Fibroblast of skin of back (primary cell): ENCODE measurements at places on chromosomes 11 and 22.

GRCh38 chr22:29784451-29785361 is 17.5 kb downstream of the UQCR10 start:
- no peak for DNase-seq

DNA sequence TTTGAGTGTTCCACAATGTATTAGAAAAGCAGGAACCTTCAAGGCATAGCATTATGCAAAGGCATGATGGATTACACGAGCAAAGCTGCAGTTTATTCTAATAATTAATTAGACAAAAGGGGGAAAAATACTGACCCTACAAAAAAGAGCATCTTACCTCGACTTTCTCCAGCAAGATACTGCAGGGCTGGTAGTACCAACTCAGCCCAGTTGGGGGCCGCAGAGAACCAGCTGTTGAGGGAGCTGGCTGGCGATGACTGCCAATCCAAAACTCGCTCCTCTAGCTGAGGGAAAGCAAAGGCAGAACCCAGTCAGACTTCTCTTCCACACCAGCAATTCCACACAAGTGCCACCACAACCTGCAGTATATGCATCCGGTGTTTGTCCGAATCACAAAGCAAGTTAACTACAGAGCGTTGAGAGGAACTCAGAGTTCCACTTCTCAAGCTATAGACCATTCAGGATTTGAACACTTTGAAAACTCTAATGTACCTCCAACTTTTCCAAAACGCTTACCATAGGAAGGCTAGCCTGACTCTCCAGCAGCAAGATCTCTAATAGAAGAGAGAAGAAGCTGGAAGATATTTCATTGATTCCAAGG is 13.7 kb downstream of the NFRKB start:
- peak; percentile 24 for DNase-seq

- DNase-seq = no peak
Observed at GRCh38 chr11:126725521-126725920, 275.0 kb downstream of the KIRREL3 start.

DNA sequence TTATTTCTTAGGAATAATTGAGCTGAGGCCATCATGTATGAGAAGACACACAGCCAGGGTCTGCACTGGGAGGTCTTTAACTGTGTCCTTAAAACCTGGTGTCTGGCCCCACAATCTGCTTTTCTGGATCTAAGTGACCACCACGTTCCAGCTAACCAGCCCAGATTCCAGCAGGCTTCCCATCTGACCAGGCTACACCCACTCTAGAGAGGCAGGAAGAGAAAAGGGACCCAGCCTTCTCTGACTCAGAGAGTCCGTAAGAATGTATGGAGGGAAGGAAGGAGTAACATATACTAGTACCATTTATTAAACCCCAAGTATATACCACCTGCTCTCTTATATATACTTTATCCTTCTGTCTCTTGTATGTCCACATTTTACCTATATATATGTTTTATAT is 80.1 kb downstream of the LDLRAD3 start:
- DNase-seq = peak; percentile 64

GRCh38 chr11:17579451-17579850 is 32.4 kb downstream of the OTOG start:
- DNase-seq = no peak

DNA sequence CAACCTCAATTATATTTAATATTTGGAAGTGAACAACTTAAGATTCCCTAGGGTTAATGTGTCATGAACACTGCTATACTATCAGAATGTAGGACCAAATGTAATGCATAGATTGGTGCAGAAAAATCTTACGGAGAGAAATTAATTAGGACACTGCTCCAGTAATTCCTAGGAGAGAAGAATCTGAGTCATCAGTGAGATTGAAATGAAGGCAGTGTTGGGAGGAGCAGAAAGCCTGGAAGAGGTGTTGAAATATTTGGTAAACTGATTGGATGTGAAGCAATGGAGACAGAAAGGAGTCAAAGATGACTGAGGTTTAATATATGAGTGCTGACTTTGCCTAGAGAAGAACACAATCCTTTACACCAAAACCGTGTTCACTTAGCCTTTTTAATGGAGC is 836.0 kb downstream of the FAM181B start:
- DNase-seq = no peak

DNA sequence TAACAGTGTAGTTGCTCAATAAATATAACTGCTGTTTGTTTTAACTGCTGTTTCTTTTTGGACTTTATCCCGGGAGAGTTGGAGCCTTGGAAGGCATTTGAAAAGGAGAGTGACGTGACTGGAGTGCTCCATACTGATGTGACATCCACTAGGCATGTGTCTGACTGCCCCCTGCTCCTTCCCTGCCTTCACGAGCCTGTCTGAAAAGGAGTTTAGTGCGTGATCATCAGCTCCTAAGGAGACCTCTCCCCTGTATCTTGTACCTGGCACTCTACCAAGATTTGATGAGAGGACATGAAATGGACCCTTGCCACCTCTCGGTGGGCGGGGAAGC is 22.9 kb downstream of the ZBTB16 start:
- DNase-seq = no peak

DNA sequence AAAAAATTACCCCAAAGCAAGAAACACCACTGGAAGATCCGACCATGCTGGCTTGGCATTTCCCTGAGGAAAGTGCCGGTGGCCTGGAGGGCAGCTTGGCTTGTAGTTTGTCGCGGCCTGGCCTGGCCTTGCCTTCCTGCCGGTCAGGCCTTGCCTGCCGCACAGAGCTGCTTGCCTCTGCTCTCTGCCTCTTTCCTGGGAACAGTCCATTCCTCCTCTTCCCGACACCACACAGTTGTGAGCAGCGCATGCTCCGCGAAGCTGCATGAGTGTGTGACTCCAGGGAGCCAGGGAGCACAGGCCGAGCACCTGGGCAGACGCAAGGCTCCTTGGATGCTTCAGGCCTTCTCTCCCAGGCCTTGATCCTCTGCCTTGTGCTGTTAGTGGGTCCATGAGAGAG is 19.8 kb downstream of the CTTN start:
- DNase-seq = no peak

DNA sequence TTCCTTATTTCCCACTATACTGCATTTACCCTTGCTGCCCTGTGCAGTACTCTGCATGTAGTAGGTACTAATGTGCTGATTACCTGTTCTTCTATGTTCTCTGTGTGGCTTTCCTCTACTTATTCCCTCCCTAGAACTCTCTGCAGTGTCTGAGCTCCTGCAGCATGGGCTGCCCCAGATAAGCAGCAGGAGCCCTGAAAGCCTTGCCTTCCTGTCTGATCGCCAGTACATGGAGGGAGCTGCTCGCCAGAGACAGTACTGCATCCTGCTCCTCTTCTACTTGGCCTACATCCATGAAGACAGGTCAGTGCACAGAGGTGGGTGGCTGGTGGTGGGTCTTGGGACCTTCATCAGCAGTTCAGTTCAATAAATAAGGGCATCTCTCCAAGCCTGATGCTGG is 42.2 kb upstream of the CCDC134 start:
- no peak for DNase-seq

DNA sequence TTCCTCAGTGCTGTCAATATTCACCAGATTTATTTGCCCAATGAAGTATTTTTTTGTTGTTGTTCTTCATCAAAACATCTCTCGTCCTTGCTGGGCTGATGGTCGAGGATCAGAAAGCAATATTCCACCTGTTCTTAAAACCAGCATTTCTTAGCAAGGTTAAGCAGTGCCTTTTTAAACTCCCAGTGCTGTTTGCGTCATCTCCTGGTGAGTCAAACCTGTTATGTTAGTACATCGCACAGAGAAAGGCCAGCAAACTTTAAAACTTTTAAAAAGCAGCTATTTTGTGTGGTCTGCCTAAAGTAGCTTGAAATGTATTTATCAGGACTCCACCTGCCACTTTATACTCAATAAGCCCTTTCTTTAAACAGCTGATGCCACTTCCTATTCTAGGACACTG is 802.0 kb downstream of the KCNA4 start:
- DNase-seq = no peak

DNA sequence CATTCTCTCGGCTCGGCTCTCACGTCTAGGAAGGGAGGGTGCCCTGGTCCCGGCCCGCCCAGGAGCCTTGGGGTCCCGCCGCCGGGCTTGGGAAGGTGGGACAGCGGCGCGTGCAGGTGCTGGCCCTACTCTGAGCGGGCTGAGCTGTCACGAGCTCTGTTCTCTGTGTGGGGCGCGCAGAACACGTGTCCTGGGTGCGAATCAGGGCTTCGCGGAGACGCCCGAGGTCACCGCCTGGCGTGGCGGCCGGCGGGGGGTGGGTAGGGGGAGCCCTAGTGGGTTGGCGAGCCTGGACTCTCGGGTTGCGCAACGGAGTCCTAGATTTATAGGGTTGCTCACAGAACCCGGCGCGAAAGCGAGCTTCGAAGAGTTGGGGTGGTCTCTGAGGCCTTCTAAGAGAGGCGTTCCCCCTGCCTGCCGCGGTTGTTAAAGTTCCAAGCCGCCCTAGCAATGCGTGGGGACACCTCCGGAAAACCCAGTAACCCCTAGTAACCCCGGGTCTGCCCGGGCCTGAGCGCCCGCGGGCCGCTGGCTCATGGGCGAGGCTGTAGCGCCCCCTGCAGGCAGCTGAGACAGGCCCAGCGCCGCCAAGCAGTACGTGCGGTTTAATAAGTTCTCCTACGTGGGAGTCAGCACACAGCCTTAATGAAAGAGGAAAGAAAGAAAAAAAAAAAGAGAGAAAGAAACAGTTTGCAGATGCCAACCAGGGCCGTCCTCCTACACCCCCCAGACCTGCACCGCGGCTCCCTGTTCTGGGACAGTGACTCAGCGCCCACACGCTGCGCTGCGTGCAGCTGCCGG is 2.7 kb downstream of the ADM start:
- peak; percentile 97 for DNase-seq

- DNase-seq = no peak
Observed at GRCh38 chr22:30354644-30355043, 2.0 kb downstream of the SF3A1 start.

DNA sequence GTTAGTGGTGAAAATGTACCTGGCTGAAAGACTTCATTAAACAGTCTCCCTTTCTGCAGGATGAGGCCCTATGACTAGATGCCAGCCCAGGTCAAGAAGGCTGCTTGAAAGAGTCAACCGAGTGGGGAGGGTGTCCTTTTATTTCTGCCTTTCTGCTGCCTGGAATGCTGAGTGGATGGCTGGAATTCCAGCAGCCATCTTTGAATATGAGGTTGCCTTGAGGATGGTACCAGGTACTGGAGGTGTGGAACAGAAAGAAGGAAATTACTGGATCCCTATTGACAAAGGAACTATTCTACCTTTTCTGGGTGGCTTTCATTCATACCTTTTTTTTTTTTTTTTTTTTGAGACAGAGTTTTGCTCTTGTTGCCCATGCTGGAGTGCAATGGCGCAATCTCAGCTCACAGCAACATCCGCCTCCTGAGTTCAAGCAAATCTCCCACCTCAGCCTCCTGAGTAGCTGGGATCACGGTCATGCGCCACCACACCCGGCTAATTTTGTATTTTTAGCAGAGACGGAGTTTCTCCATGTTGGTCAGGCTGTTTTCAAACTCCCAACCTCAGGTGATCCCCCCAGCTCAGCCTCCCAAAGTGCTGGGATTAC is 107.3 kb downstream of the RPS6KA4 start:
- DNase-seq = no peak

- no peak for DNase-seq
Observed at GRCh38 chr11:119352857-119353260, 6.4 kb upstream of the MFRP start.

GRCh38 chr22:48886604-48887393 is 940.9 kb downstream of the BRD1 start:
- no peak for DNase-seq

DNA sequence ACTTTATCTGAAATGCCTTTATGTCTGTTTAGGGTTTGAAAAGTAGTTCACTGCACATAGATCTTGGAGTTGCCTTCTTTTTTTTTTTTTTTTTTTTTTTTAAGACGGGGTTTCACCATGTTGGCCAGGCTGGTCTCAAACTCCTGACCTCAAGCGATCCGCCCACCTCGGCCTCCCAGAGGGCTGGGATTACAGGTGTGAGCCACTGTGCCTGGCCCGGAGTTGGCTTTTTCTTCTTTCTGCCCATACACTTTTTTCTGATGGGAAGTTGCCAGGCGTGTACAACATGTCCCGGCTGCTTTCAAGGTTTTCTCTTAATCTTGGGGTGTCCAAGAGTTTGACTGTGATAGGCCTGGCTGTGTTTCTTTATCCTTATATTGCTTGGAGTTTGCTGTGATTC is 12.9 kb upstream of the GNB1L start:
- no peak for DNase-seq

- DNase-seq = no peak
Observed at GRCh38 chr11:72012091-72012630, 13.5 kb downstream of the IL18BP start.

DNA sequence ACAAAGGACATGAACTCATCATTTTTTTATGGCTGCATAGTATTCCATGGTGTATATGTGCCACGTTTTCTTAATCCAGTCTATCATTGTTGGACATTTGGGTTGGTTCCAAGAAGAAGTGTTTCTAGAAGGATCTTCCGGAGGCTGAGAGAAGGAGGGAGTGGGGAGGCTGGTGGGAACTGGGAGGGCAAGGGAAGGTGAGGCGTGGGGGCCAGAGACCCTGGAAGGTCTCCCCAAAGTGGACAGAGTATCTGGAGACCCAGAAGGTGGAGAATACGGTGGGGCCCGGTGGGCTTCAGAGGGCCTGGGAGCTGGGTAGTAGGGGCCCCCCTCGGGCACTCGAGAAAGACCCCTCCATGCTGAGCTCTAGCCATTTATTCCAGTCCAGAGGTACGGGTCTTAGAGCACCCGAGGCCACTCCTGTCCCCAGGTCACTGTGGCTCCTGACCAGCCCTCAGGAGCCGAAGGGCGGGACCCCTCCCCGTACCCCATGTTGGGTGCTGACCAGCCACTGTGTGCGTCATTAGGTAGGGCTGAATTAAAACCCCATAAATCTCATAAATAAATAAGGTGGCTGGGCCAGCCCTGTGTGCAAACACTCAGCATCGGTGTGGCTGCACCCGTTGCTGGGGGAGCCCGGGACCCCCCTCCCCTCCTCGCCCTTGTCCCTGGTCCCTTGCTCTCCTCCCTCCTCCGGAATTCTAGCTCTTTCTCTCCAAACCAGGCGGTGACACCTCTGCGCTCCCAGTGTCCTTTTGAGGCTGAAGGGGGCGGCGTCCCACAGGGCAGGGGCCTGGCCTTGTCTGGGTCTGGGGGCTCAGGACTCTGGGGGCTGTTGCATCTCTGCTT is 38.8 kb upstream of the MUC5AC start:
- no peak for DNase-seq

GRCh38 chr11:18361154-18361553 is 33.2 kb upstream of the LDHA start:
- no peak for DNase-seq
